ENCODE measurements at places on chromosomes 4 and X.

GRCh38 chrX:40651620-40652223 lies 4.4 kb upstream of the CXorf38 start:
- no peak for DNase-seq

DNA sequence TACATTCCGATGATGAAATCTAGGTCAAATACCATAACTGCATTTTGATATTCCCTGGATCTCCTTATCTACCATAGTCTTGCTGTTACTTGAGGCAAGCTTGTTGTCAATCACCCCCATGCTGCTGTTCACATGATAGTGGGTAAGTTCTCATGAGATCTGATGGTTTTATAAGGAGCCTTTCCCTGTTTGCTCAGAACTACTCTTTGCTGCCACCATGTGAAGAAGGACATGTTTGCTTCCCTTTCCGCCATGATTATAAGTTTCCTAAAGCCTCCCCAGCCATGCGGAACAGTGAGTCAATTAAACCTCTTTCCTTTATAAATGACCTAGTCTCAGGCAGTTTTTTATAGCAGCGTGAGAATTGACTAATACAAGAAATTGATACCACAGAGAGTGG lies 432.0 kb downstream of the GLUD2 start:
- no peak for DNase-seq

DNA sequence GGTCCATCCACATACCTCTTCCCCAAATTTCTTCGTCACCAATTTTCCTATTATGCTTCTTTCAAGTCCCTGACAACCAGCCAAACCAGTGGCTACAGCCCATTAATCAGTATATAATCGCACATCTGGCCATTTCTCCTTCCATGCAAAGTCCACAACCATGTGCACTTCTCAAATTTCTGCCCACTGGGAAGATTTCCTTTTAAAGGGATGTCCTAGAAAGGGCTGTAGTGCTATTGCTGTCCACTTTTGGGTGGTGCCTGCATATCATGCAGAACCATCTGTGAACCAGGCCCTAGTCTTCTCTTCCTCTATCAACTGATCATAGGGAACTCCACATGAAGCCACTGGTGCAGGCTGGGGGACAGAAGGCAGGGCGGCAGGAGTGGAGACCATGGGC lies 55.2 kb upstream of the MID1IP1 start:
- DNase-seq = no peak

GRCh38 chrX:77493677-77494553 lies 46.7 kb downstream of the FGF16 start:
- peak; percentile 4 for DNase-seq

DNA sequence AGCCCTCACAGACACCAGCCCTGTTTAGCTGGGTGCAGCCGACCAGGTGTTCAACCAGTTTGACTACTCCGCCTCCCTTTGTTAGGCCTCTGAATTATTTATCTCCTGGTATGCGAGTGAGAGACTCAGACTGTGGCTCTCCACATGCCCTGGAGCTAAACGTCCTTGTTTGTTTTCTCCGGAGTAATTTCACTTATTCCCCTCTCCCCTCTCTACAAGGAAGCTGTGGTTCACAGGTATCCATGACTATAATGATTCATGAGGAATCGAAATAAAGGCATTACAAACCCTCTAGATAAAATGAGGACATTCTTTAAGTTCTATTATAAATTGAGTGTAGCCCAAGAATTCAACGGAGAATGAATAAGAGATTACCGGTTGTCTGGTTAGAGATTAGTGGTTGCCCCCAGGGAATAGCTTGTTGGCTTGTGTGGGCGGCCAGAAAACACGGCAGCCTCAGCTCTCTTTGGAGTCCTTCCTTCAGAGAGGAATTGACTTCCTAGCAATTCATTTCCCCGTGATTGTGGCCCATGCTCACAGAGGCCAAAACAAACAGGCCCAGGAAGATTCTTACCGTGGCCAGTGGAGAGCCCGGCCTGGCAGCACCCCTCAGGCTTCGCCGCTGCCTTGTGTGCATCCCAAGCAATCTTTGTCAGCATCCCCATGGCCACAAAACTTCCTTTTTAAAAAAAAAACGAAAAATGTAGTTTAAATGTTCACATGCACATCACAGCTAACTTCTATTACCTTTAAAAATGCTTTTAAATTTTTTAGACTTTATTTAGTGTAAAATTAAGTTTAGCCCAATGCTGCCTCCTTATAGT lies 60.2 kb upstream of the CBR4 start:
- no peak for DNase-seq

DNA sequence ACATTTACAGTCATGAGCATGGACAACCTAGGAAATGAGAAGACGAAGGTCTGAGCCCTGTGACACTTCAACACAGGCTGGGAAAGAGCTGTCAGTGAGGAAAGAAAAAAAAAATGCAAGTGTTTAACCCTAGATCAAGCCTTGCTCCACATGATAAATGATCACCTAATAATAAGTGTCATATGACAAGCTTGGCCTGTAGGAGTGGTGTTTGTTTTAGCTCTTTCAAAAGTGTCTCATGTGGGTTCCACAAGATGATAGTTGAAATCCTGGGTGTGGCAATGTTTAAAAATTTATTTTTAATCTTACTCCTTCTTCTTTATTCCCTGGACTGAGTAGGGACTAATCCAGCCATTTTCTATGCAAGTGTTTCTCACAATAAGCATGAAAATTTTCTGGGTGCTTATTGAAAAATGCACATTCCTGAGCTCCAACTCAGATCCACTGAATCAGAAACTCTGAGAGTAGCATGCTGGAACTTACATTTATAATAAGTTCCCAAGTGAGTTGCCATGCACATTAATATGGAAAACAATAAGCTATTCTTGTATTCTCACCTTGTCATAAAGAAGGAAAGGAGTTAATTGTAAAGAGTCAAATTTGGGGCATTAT lies 138.3 kb downstream of the AREG start:
- DNase-seq = no peak

GRCh38 chr4:44983083-44983482 lies 256.7 kb upstream of the GNPDA2 start:
- DNase-seq = no peak

DNA sequence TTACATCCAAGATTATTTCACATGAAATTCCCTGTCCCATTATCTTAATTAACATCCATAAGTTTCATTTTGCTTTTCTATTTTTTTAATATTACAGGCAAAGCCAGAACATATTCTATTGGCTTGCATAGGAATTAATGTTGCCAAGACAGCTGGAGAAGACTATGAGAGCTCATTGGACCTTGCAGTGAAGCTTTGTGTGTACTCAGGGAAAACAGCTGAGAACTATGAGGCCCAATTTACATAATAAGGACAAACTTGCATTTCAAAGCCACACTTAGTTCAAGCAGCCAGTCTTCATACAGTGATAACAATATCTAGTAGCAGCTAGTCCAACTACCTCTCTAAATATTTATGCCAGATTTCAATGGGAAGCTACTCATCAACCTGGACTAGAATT lies 134.4 kb downstream of the DDX53 start:
- DNase-seq = no peak

DNA sequence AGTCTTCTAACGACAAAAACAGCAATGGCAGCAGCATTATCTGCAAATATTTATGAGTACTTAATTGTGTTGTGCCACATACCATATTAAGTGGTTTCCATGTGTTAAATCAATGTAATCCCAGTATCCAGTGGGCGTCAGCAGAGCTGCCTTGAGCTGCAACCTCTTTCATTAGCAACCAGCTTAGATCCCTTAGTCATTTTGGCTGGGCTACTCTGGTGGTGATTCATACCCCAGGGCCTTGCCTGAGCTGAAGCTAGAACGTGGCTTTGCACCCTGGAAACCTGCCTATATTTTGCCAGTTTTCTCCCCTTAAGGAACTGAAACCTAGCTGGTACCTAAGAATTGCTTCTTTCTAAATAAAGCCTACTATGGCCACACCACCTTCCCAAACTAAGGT lies 474.3 kb upstream of the FTHL17 start:
- DNase-seq = no peak

GRCh38 chrX:79263550-79263949 lies 103.6 kb downstream of the ITM2A start:
- no peak for DNase-seq

DNA sequence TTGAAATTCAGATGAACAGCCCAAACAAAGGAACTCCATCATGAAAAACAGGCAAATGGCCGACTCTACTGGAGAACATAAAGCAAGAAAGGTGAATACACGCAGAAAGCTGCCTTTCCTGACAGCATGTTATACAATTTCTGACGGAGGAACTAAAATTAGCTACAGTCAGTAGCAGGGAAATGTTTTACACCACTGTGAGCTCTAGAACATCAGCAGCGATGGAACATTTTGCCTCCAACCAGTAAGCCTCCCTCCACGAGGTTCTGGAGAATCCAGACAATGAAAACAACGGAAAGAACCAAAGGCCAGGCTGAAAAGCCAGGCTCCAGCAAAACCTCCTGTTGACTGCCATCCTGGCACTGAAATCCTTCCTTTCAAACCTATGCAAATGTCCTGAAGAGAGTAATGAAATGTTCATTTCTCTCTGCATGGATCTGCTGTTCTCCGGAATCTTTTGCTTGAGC lies 78.9 kb downstream of the IRF2 start:
- DNase-seq = no peak

- no peak for DNase-seq
These were observed 526.4 kb upstream of the PRKX start for GRCh38 chrX:4239650-4240540.

DNA sequence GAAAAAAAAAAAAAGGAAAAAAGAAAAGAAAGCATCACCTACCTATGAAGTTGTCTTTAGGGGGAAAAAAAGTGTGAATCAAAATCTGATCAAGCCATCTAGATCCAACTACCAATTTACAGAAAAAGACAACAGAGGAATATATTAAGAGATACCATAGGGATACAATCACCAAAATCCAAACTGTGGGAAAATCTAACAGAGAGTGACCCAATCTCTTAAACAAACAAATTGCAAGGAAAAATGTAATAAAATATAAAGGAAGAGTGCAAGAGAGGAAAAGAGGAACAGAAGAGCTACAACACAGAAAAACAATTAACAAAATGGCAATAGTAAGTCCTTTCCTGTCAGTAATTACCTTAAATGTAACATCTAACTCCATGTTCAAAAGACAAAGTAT lies 19.0 kb downstream of the THOC2 start:
- no peak for DNase-seq

- DNase-seq = no peak
These were observed 72.2 kb downstream of the FAM184B start for GRCh38 chr4:17708992-17709762.

GRCh38 chrX:1554469-1555210 lies 17.7 kb upstream of the P2RY8 start:
- no peak for DNase-seq

- no peak for DNase-seq
These were observed 105.4 kb downstream of the GPC3 start for GRCh38 chrX:133880032-133880443.

DNA sequence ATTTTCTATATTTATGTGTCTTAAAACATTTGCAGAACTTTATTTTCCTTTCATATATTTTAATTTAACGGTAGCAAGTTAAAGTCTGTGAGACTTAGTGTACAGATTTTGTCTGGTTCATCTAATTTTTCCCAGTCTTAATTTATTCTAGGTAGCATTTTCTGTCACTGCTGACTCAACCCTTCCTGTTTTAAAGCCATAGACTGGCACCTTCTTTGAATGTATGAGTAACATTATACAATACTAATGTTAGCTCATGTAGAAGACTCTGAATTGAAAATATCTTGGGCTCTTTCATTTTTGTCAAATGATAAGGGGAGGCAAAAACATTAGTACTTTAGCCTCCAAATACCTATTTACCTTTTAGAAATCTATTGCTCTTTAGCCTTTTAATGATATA lies 43.6 kb downstream of the BLTP1 start:
- DNase-seq = no peak

GRCh38 chr4:89598602-89599001 lies 238.4 kb downstream of the SNCA start:
- no peak for DNase-seq

- DNase-seq = peak; percentile 22
These were observed 131.1 kb upstream of the NR3C2 start for GRCh38 chr4:148573296-148573695.

DNA sequence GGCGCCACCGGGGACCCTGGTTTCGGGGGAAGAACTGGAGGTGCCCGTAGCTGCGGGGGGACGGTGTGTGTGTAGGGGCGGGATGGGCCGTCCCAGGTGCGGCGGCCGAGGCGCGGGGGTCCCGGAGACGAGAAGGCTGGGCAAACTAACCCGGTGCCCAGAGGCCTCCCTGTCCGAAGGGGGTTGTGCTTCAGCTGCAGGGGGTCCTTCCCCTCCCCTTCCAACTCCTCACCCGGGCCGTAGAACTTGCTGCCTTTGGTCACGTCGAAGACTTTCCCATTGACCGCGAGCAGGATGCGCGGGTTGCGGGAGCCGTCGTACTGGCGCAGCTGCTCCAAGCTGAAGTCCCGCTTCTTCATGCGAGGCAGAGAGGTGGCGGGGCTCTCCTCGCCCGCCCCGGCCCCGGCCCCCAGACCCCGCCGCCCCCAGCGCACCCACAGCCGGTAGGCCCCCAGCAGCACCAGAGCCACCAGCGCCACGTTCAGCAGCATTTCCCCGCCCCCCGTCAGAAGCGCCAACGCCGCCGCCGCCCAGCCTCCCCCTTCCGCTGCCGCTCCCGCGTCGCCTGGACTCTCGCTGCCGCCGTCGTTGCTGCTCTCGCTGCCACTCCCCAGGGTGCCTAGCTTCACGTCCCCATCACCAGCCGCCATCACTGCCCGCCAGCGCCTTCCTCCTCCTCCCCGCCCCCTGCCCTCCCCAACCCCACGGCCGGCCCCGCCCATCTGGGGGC lies at the start of gene PGRMC2:
PGRMC2 (minus strand) TSS at position 673 of the 730 bp plus-strand sequence; CDS start at position 650, 23 bp downstream.
- DNase-seq = no peak
